ENCODE measurements at places on chromosomes 6 and 20.

DNA sequence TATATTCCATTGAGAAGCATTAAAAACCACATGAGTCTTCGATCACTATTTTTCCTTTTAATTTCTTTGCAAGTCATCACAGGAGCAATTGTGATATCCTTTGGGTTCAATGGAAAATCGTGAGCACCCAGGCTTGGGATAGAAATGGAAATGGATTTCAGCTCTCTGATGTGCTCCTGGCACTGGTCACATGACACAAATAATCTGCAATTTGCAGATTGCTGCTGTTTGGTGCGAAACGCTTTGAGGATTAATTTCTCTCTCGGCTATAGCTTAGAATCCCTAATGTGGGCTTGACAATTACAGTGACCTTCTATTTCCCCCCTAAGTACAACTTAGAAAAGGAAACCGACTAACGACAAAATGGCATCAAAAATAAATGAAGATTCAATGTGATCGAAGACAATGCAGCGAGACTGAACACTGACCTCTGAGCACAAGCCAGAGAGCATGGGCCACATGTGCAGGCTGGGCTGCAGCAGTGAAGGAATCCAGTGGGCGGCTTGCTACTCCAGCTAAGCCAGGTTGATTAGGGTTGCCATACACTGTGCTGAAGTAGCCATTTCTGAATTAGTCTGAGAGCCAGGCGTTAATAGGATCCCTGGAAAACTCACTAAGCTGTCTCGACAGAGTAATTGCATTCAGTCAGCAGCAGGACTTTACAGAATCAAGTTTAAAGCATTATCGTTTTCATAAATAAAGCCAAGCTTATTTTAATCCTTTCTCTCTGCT, 301.8 kb upstream of the AGPAT4 start:
- DNase-seq, result no peak

DNA sequence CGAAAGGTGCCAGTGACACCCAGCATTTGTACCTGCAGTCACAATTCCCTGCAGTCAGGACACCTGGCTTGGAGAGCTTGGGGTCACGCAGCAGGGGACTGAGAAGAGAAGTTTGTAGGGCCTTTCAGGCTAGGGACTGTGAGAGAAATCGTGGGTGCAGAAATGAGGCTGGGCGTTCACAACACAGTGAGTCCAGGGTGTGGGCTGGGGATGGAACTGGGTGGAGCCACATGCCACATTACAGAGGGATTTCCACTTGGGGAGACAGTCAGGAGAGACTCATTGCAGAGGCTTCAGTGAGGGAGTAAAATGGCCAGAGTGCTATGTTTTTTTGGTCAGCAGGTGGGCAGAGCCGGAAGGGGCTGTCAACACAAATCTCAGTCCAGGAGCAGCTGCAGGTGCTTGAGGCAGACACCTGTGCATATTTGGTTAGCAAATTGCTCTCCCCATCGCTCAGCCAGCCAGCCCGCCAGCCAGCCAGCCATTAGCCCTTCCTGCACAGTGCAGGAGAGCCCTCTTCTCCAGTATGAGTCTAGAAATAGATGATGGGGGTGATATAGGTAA, 7.4 kb downstream of the ITPR3 start:
- no peak for DNase-seq

- DNase-seq, result no peak
Measured at GRCh38 chr6:35358086-35358485, 15.7 kb downstream of the PPARD start.

DNA sequence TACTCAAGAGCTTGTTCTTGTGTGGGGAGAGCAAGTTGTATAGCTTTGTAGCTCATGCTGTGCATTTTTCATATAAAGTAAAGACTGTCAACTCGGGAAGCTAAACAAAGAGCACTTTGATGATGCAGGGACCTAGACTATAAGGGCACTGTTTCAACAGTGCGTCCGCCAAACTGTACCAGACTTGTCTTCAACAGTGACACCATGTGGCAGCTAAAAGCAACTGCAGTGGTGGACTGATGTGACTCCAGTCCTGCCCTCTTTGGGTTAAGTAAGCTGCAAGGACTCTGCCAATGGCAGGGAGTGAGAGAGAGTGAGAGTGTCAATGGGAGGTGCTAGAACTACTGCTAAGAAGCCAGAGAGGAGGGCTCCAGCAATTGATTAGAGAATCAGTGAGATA, 48.1 kb upstream of the MC3R start:
- DNase-seq, result no peak

DNA sequence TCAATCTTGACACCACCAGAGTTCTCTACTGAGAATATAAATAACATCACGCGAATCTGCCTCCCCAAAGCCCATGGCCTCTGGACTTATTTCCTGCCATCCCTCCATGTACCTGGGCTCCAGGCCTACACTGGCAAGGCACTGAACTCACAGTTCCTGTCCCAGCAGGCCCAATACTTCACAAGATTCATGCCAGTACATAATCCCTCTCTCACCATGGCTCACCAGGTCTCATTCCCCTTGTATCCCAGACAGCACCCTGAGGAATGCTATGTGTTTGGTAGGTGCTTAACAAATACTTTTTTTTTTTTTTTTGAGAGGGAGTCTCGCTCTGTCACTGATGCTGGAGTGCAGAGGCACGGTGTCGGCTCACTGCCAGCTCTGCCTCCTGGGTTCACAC, 1.9 kb downstream of the KIF16B start:
- no peak for DNase-seq

DNA sequence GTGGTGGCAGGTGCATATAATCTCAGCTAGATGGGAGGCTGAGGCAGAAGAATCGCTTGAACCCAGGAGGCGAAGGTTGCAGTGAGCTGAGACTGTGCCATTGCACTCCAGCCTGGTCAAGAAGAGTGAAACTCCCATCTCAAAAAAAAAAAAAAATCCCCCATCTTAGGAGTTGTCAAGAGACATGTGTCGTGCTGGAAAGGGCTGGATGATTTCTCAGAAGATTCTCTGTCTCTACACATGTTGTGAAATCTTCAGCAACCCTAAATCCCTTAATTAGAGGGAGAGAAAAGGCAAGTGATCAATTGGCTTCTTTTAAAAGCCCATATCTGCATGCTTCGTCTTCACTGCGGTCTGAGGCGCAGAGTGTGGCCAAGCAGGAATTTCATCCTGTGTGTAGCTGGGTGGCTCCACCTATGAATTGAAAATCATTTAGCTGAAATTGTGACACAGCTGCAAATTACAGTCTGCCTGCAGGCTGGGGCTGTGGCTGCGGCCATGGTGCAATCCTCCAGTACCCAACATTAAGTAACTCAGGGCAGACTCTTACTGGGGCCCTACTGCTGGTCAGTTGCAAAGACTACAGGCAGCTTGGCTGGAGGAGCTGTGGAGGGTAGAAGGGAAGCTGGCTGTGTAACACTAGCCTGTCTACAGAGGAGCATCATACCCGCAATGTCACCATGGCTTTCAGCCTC, 3.2 kb upstream of the TGM3 start:
- DNase-seq, result no peak

DNA sequence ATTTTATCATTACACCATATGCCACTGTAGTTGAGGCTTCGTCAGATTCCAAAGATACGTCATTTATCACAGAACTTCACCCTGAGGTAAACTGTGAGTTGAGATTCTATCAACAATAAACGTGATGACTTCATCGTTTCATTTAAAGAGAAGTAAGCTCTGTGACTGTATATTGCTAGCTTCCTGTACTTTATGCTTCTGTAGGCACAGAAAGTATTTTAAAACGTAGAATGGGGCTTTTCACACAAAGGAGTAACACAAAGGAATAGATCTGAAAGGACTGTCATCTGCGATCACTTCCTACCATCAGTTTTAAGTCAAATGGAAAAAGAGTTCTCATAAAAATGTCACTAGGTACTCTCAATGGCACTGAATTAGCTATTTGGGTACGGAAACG, 234.4 kb upstream of the MCHR2 start:
- no peak for DNase-seq

DNA sequence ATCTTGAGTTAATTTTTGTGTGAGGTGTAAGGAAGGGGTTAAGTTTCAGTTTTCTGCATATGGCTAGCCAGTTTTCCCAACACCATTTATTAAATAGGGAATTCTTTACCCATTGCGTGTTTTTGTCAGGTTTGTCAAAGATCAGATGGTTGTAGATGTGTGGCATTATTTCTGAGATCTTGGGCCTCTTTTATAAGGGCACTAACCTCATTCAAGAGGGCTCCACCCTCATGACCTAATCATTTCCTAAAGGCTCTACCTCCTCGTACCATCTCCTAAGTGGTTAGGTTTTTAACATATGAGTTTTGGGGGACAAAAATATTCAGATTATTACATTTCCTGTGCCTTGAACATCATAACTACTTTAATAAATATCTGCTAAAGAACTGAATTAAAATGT, 510.9 kb downstream of the UTRN start:
- DNase-seq, result no peak

DNA sequence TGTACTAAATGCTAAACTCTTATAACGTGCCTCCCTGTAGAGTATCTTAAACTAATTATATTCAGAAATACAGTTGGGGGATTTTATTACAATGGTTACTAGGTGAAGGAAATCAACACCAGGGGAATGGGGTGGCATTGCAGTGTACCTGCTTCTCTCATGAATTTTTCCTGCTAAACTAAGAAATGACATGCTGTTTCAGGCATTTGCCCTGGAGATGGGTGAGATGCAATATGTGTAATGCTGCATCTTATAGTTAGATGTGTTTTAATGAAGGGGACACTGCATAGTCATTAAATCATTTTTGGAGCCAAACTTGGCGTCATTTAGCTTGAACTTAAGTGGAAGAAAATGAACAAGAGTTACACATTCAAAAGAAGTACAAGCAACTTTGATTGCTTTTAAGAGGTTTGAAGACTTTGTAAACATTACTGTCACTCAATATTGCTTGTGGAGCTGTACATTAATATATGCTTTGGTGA, 4.3 kb downstream of the EYA4 start:
- DNase-seq, result no peak

DNA sequence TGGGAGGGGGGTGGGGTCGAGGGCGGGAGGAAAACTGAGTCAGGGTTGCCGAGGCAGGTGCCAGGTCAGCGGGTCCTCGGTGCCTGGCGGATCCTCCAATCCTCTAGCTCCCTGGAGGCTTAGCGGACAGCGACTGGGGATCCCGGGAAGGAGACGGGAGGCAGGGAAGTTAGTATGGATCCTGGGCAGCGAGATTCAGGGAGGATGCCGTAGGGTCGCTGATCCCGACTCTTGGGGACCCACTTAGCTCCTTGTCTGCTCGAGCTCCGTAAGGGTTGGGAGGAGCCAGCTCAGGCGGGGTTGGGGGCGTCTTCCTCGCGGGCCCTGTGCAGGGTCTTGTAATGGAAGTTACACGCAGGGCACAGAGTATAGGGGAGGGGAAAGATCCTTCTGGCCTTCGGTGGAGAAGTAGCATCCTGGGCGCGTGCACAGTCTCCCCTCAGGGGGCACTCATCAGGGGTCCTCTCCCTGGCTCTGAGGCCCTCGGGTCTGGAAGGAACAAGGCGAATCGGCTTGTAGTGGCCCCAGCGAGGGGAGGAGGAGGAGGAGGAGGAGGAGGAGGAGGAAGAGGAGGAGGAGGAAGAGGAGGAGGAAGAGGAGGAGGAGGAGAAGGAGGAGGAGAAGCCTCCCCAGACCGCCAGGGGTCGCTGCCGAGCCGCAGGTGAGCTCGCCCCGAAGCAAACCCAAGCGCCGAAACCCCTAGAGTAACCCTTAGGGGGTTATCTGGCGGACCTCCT, 6.4 kb upstream of the SLC12A5 start:
- DNase-seq, result no peak

DNA sequence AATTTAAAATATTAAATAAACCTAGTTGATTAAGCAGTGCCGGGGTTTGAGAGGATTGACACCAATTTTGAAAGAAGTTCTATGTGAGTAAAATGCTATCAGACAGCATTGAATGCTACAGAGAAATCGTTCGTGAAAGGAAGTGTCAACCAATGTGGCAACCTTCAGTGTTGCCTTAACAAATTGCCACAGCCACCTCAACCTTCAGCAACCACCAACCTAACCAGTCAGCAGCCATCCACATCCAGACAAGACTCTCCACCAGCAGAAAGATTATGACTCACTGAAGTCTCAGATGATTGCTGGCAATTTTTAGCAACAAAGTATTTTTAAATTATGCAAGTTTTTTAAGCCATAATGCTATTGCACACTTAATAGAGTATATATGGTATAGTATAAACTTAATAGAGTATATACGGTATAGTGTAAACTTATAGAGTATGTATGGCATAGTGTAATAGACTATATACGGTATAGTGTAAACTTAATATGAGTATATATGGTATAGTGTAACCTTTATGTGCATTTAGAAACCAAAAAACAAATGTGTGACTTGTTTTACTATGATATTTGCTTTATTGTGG, 65.3 kb upstream of the ID4 start:
- no peak for DNase-seq

- no peak for DNase-seq
Measured at GRCh38 chr6:168828800-168829199, 387.8 kb downstream of the SMOC2 start.

DNA sequence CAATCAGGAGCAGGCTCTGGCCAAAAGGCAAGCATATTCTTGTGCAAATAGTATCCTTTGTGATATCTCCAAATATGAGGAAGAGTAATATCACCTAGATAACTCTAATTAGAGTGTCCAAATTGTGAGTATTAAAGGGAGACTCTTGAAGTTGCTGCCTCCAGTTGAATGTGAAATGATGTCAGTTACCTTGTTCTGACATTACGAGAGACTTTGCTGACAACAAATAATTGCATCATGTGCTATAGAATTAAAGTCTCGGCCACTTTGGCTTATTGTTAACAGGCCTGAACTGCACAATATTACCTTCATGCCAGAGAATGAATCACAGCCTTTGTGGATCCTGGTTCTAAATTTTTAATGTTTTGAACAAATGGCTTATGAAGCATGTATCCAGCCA, 106.5 kb downstream of the AIG1 start:
- no peak for DNase-seq

DNA sequence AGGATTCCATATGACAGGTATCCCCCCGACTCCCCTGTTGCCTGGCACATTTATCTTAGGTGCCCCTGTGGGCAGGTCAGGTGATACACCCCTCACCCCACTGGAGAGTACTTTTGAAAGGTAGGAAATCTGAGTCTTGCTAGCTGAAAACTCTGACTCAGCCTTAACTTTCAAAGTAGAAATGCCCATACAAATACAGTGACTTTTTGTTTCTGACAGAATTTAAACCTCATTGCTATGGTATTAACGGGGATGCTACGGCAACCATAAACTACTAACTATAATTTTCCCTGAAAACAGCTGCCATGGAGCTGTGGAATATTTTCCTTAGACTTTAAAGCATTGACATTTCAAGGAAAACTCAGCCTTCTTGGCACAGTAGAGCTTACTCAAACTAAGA, 536.0 kb downstream of the RFPL4B start:
- no peak for DNase-seq

All from omental fat pad (tissue), 4 donors.